ENCODE measurements at places on chromosomes 13 and 19. TPM values are rescaled to one million over a fixed set of nuclear protein-coding genes. Genes with fewer than 3 reads are reported as not detected.

Gene CYP2A6
- not detected for total RNA-seq

Gene ADAMTSL5
- 0.18 TPM for total RNA-seq

Gene GJA3
- total RNA-seq: not detected

Gene RYR1
- 1.3 TPM for total RNA-seq

Gene LHFPL6
- total RNA-seq: 38.5 TPM

Gene DUXA
- not detected for total RNA-seq

GRCh38 chr13:28532388-28533124 is 37.6 kb upstream of the FLT1 start:
- H3K36me3 ChIP-seq: peaks cover 5% of the 10 kb centered on the region
- peak overlapping the region; percentile 86 for H3K4me3 ChIP-seq
- H3K27ac ChIP-seq: peak overlapping the region; percentile 97
- peaks cover 10% of the 10 kb centered on the region for H3K27me3 ChIP-seq
- DNase-seq: peak; percentile 83

- no peak for DNase-seq
- H3K27me3 ChIP-seq: peaks cover 10% of the 10 kb centered on the region
- no peak overlapping the region for H3K27ac ChIP-seq
- H3K4me3 ChIP-seq: no peak overlapping the region
Measured at GRCh38 chr19:13089139-13089856, 13.4 kb downstream of the LYL1 start.

DNA sequence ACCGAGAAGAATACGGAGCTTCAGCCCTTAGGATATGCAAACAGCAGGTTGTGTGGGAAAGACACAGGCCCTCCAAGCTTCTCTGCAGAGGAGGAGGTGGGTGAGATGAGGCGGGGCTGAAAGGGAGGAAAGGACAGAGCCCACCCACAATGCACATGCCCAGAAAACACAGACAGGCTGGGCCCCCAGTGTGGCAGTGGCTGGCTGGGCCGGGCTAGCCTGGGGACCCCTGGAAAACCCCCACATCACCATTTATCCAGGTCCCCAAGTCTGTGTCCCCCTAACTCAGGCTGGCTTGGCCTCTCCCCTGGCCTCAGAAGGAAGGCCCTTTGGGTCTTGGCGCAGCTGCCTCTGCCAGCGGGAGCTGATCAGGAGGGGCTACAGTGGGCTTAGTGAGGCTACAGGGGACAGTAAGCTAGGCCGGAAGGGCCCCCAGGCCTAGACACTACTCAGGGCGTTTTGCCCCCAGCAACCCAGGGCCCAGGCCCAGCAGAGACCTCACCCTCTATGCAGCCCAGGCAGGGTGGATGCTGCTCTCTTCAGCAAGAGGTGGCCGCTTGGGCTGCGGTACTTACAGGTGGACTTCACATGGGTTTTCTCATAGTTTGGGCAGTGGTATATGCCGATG is 119.5 kb downstream of the TUBA3C start:
- H3K27me3 ChIP-seq: peaks cover 12% of the 10 kb centered on the region
- H3K27ac ChIP-seq: no peak overlapping the region
- no peak overlapping the region for H3K4me3 ChIP-seq
- peaks cover 12% of the 10 kb centered on the region for H3K36me3 ChIP-seq

DNA sequence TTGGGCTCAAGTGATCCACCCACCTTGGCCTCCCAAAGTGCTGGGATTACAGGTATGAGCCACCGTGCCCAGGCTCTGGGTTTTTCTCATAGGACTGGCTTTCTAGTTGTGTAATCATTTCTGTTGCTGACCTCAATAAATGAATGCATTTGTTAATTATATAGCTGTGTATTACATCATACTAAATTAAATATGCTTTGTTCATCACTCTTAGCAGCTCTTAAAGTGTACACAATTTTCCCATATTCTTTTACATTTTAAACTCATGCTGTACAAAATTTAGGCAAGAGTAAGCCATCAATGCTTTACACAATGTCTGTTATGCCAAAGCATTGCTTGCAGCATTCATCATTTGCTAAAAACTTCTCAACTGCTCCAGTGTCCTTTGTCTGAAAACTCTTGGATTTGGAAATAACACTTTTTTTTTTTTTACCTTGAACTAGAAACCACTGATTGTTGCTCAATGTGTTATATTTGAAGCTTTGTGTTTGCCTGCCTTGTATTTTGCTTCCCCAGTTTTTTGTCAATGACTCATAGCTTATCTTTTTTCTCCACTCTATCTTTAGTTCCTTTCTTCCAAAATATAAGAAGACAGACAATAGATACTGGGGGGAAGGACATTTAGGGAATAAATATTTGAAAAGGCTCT is 31.4 kb downstream of the CCDC122 start:
- peaks cover 19% of the 10 kb centered on the region for H3K36me3 ChIP-seq
- peaks cover 4% of the 10 kb centered on the region for H3K4me1 ChIP-seq
- H3K4me3 ChIP-seq: no peak overlapping the region
- no peak overlapping the region for H3K27ac ChIP-seq

GRCh38 chr13:61170856-61171255 is 244.8 kb downstream of the PCDH20 start:
- no peaks in the 10 kb centered on the region for H3K4me1 ChIP-seq
- no peak overlapping the region for H3K27ac ChIP-seq
- H3K36me3 ChIP-seq: no peaks in the 10 kb centered on the region
- H3K27me3 ChIP-seq: no peaks in the 10 kb centered on the region
- no peak overlapping the region for H3K4me3 ChIP-seq

- peak; percentile 55 for DNase-seq
- H3K27me3 ChIP-seq: peaks cover 14% of the 10 kb centered on the region
- peaks cover 30% of the 10 kb centered on the region for H3K36me3 ChIP-seq
Measured at GRCh38 chr13:99062593-99062992, 84.7 kb upstream of the DOCK9 start.

Data from endothelial cell (in vitro differentiated cells).